ENCODE measurements at places on chromosomes 11 and 22.

DNA sequence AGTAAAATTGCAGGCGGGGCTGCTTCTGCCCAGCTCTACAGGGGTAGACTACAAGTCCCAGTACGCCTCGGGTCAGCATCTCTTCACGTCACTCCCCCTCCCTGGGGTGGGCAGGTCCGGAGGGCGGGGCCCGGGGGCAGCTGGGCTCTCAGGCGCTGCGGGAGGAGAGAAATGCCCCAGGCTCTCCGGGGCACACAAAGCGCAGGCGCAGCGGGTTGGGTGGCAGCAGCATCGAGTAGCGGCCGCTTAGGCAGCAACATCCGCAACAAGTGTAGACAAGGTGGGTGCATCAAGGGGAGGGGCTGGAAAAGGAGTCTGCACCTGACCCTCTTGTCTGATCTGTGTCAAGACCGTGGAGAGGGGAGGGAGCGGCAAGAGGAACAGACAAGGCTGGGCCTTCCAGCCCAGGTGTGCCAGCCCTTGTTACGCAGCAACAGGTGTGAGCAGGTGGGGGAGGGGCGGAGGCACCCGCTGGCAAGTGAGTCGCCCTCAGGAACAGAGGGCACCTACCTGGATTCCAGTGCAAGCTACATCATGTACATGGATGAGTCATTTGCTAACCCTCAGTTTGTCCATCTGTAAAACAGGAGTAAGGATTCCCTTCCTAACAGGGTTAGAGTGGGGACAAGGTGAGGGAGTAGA lies 1.2 kb downstream of the PLEKHB1 start:
- no peak for DNase-seq

DNA sequence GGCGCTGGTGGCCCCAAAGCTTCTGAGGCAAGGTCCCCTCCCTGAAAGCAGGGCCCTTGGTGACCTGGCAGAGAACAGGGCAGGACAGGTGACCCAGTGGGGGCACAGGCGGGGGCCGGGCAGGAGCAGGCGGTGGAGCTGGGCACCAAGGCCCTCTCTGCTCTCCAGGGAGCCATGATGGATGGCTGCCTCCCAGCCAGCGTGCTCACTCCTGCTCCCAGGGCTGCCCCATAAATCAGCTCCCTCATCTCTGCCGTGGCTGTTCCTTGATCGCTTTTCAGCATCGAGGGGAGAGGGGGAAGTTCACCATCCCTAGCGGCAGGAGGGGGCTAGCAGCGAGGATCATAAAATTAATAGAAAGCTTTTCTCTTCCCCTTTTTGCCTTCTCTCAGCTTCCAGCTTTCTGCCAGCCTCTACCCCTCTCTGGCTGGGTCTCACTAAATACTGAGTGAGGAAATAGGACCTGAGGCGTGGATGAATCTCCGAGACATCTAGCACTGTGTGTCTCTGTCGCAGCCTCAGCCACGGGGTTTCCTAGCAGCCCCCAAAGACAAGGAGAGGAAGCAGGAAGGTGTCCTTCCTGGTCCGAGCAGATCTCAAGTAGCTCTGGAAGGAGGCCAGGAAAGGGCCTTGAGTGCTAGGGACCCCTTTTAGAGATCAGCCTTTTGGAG lies 22.2 kb upstream of the ELFN2 start:
- DNase-seq = no peak

DNA sequence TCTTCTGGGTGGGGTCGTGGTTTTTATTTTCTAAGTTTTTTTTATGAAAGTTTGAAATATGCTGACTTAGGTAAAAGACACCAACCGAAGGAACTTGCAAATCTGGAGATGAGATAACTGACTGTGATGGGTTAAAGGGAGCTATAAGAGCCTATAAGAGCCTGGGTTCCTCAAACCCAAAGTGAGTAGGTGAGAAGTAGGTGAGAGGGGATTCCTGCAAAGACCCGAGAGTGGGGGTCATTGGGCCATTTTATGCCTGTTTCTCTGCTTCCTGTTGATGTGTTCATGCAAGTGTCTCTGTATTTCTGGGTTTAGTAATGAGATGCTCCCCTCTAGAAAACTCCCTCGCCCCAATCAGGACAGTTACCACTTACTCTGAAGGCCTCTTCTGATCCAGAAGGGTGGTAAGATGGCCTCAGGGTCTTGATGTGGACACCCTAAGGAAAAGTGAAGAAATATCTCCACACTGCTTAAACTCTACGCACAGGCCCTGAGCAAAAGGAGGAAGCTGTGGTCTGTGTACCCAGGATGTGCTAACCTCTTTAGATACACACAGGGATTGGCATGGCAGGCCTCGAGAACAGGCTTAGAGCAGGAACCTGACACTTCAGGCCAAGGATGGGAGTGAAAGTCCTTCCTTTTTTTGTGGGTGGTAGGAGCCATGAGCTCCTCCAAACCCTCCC lies 1.8 kb downstream of the FLI1 start:
- no peak for DNase-seq

GRCh38 chr11:103682318-103683184 lies 353.9 kb upstream of the DDI1 start:
- DNase-seq = no peak

DNA sequence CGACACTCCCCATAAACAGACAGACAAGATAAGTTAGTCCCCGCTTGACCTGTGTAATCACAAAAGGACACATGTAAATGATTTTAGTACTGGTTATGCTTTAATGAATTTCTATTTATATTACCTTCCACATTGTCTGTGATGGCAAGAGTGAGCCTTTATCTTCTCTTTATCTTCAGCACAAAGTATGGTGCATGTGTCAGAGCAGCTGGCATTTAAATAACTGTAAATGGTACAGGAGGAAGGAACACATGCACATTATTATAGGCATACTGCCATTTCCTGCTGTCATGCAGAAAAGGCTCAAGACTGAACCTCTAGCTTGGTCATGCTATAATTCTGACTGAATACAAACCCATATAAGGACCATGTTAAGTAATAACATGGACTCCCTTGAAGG lies 1342.7 kb upstream of the TENM4 start:
- DNase-seq = no peak

DNA sequence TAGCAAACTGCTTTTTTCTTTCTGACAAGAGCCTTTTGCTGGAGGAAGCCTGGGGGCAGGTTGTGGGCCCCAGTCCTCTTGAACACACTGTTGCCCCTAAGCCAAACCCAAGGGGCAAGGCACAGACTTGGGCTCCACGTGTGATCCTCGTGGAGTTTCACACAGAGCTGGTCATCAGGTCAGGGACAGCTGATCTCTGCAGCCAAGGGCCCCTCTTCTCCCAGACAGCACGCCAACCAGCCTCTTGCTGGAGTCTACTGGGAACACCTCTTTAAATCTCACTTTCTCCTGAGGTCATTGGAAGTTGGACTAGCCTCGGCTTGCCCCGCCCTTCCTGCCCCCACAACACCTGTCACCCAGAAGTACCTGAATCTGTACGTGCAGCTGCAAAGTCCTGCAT lies 39.8 kb downstream of the C11orf58 start:
- DNase-seq = no peak

DNA sequence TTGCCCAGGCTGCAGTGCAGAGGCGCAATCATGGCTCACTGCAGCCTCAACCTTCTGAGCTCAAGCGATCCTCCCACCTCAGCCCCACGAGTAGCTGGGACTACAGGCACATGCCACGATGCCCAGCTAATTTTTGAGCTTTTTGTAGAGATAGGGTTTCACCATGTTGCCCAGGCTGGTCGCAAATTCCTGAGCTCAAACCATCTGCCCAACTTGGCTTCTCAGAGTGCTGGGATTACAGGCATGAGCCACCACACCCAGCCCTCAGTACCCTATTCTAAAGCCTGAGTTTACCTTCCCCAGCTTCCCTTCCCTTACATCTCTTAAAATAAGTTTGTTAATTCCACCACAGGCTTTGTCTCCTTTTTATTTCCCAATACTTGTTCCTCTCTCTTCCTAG lies 59.1 kb downstream of the AMBRA1 start:
- no peak for DNase-seq

DNA sequence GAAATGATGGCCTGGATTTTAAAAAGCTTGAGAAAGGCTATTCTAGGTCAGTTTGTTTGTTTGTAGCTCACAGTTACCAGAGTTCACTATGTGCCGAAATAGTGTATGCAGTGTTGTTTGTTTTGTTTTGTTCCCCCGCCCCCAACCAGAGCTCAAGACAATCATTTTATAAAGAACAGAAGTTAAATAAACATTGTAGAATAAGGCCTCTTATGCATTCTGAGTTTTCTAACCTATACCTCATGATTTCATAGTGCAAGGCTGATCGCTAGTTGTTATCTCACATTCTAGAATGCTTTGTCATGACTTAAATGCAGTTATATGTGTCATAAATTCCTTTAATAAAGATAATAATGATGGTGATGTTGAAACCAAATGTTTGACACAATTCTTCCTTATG lies 7.8 kb downstream of the KCNA4 start:
- no peak for DNase-seq

GRCh38 chr11:23063276-23063675 lies 203.0 kb upstream of the CCDC179 start:
- no peak for DNase-seq

- DNase-seq = no peak
Measured at GRCh38 chr11:99176430-99176829, 155.7 kb downstream of the CNTN5 start.

DNA sequence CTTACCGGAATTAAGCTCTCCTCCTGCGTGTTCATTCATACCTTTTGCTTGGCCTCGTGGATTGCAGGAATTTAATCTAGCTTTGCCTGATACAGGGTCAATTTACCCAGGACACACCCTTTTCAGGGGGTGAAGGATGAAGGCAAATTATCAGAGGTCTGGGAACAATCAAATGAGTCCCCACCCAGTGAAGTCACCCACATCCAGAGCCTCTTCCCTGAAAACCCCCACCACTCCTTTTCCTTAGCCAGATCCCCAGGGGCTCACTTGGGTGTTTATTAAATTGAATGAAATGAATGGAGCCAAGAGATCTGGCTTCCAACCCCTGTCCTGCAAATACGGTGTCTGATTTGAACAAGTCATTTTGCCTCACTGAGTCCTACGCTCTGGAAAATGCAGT lies 31.0 kb upstream of the LIPT2 start:
- DNase-seq = no peak

DNA sequence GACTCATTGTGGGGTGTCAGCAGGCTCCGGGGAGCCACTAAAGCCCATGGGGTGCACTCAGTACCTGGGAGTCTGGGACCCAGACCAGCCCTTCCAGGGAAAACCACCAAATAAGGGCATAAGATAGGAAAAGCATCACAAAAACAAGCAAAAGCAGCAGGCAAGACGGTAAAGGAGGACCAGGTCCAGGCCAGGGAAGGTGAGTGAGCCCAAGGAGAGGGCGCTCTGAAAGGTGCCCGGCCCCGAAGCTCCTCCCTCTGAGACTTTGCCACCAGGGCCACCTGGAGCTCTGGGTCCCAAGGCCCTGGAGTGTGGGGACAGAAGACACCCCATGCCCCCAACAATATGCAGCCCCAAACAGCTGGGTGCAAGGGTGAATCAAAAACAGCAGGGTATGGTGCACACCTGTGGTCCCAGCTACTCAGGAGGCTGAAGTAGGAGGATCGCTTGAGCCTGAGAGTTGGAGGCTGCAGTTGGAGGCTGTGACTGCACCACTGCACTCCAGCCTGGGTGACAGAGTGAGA lies 5.2 kb upstream of the IL17REL start:
- DNase-seq = no peak

DNA sequence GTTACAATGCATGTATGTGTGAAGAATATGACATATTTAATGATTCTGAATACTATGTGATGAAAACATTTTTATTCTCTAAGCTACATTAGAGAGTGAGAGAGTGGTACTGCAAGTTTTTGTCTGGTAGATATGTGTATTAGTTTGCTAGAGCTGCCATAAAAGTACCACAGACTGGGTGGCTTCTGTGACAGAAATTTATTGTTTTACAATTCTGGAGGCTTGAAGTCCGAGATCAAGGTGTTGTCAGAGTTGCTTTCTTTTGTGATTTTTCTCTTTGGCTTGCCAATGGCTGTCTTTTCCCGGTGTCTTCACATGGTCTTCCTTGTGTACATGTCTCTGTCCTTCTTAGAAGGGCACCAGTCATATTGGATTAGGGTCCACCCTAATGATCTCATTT lies 6.9 kb upstream of the OR10W1 start:
- no peak for DNase-seq

DNA sequence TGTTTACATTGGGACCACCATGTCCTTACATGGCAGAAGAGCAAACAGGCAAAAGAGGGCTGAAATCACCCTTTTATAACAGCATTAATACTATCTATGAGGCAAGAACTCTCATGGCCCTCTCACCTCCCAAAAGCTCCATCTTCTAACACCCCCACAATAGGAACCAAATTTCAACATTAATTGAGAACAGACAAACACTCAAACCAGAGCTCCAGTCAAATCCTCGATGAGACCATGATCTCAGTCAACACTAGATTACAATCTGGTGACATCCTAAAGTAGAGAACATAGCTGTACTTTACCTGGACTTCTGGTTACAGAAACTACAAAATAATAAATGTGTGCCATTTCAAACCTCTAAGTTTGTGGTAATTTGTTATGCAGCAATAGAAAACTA lies 25.1 kb downstream of the OR2AG2 start:
- no peak for DNase-seq

GRCh38 chr22:23895599-23896144 lies 1.5 kb downstream of the MIF start:
- no peak for DNase-seq

GRCh38 chr11:73265853-73266645 lies 6.1 kb upstream of the P2RY6 start:
- no peak for DNase-seq

- no peak for DNase-seq
Measured at GRCh38 chr11:74311352-74311926, at the start of gene P4HA3. Gene P4HA3 (minus strand): TSS chr11:74311640. CDS start chr11:74311611, 29 bp downstream.

DNA sequence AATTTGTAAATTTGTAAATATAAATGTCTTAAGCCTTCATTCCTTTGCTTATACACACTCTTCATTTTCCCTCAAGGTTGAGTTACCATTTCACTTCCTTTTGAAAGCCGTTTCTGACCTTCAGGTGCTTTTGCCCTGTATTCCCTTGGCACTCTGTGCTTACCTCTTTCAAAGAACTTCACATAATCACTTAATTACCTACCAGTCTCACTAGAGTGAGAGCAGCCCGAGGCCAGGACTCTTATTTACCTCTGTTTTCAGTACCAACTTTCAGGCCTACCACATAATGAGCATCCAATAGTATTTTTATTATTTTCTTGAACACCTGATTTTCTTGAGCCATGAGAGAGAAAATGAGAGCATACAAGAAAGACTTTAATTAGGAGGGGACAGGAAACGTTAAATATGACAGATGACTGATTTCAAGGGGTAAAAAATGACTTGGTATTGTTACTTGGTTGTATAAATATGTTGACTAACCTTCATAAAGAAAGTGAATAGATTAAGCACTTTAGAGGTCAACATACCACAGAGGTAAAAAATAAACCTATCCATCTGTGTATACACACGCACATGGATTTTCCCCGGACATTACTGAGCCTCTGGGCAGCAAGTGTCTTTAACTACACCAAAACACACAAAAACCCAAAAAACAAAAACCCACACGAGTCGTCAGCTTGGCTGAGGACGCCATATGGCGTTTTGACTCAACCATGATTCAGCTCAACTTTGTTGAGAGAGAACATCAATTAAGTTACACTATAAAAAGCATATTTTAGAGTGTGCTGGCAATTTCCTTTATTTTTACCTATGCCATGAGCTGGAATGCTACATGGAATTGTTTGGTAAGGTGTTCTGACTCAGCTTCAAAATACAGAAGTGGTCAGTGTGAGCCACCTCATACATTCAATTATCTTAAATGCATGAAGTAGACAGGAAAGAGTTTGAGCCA lies 7.6 kb downstream of the ATXN10 start:
- DNase-seq = no peak

- no peak for DNase-seq
Measured at GRCh38 chr11:97079244-97079643, 689.4 kb downstream of the JRKL start.
